ENCODE measurements at places on chromosomes 6 and 20.

GRCh38 chr6:163588220-163588919, 173.9 kb downstream of the QKI start:
- no peak for DNase-seq

DNA sequence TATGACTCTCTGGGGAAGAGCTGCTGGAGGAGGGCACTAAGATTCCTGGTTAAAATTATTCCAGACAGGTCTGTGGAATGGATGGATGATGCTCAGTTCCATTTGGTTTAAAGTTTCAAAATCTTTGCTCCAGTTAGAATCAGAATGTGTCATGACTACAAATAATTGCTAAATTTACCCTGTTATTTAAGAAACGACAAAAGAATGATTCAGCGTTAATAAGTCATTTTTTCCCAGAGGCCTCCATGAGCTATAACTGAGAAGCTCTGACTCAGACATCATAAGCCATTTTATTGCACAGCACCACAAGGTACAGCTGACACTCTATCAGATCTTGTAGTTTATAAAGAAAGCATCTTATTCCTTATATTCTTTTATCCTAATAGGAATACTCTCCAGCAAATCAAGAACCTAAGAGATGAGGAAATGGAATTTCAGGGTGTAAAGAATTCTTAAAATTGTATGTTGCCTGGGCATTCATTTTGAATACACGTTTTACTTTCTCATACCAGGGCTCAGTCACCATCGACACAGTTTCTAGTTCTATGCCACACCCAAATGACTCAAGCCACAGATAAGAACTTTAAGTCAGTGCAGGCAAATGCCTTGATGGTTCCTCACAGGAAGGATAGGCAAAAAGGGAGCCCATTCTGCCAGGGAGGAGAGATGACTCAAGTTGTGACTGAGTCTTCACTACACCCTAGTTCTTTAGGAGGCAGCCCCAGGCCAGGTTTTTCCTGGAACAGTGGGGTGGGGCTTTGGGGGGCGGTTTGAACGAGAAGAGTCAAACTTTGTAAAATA, 636.0 kb downstream of the MMUT start:
- no peak for DNase-seq

DNA sequence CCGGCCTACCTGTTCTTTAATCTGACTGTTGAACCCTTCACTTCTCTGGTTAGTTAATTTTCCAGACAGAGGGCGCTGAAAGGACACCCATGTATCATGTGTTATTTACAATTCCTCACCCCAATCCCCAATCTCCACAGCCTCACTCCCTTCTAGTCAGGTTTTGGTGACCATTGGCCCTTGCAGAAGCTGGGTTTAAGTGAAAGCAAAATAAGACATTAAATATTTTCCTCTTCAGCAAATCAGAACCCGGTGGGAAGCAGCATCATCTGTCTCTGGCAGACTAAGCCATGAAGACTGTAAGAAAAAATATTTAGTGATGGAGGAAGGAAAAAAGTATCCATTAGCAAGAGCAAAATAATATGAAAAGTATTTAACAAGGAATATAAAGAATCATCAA, 9.4 kb upstream of the HLA-DQA1 start:
- DNase-seq, result peak; percentile 53

DNA sequence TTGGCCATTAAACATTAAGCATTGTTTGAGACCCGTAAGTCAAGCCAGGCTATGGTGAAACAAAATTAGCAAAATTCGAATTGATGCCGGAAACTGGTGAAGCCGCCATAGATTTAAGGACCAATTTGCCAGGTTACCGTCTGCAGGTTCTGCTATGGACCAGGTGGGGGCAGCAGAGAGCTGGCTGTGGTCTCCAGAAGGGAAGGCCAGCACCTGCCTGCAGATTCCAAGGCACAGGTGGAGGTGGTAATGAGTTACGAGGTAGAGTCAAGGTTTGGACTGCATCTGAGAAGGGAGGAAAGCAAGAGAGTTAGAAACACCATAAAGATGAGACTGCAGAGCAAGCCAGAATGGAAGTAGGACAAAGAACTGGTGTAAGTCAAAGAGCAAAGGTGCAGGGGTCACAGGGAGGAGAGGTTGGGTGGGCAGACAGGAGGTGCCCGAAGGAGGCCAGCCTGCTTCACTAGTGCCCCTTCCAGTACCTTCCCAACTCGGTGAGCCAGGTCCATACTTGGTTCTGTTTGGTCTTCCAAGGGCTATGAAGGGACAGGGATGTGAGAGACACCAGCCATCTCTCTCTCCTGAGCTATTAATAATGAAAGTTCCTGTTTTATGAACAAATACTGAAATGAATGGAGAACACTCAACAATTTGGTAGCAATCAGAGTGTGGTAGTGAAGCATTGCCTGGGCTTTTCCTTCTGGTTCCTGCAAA, 131.6 kb upstream of the ESR1 start:
- DNase-seq, result peak; percentile 58

GRCh38 chr6:17227403-17227802, 53.8 kb upstream of the RBM24 start:
- no peak for DNase-seq

DNA sequence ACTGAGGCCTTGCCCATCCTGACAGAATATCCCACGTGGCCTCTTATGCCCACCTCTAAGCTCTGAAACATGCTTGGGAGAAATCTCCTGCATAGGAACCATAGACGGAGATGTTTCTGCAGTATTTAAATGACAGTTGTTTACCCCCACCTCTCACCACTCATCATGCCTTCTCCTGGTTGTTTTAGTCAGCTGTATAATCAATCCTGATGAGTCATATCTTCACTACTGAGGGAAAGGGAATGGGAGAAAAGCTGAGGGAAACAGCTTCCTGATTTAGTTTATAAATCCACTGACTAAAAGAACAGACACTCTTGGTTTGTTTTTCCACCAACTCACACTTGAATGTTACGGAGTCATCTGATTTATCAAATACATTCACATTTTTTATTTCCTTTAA, 113.2 kb upstream of the TENT5A start:
- DNase-seq, result no peak

- no peak for DNase-seq
These were observed 31.9 kb upstream of the TCP11 start for GRCh38 chr6:35173044-35173426.

DNA sequence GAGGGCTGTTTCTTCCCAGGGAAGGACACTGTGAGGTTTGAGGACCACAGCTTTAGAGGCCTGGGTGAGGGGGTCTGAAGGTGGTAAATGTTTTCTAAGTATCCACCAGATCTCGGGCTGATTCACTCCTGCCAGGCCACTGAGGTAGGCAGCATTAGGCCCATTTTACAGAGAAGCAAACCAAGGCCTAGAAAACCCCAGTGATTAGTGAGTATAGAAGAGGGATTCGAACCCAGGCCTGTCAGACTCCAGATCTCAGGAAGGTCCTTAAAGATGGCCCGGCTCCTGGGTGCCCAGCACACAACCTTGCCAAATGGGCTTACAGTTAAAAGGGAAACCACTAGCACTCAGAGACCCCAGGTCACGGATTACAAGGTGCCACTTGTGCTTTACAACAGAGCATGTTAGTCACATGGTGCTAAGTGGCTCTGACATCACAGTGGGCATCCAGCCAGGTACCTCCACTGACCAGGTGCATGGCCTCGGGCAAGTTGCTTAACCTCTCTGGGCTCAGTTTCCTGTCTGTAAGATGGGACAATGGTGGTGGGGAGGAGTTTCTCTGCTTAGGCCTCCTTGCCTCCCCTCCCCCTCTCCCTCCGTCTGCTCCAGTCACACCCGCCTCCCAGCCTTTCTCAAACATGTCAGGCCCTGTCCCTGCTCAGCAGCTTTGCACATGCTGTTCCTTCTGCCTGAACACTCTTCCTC, 18.8 kb upstream of the SIRPA start:
- no peak for DNase-seq

GRCh38 chr20:46307139-46307998, 929 bp downstream of the CDH22 start:
- peak; percentile 74 for DNase-seq

DNA sequence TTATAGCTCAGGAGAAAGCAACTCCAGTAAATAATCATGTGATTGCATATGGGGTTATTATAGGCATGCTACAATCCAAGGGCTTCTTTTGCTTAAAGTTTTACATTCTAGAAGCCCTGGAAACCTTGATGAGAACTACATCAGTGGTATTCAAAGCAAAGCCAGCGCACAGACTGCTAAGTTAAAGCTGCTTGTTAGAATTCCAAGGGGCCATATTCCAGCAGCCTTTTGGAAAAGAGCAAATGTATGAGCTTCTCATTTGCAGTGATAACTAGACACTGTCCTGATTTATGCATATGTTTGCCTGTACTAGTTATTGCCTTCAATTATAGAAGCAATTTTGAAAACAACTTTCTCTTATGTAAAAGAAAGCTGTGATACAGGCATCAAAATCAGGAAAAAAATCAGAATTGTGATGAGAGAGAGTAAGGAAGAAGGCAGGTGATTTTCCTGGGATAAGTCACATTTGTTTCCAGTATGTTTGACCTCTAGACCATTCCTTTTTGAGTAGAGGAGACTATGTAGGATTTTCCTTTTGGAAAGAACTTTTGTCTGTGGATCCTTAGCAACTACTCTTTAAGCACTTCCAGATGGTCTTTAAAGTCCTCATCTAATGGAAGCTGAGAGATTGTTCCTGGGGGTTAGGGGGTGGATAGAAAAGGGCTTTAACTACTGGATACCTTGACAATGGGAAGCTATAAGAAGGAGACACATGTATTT, 159.2 kb downstream of the PLCB4 start:
- DNase-seq, result no peak

DNA sequence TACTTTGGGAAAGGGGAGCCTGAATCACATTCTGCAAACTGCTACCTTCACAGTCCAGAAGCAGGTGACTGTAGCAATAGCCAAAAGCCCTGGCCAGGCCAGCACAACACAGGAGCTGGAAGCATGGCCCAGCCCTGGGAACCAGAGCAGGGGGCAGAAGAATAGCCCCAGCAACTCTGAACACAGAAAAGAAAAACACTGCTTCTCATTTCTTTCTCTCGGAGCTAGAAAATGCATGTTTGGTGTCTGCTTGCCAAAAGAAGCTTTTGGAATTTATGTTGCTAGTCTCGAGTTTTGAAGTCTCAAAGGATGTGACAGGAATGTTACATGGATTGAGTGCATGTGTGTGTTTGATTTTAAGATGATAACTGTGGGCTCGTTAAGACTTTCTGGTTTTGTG, 79.8 kb upstream of the SCAF8 start:
- no peak for DNase-seq

- DNase-seq, result no peak
These were observed 129.8 kb downstream of the HDGFL1 start for GRCh38 chr6:22699151-22699550.

- no peak for DNase-seq
These were observed 425.9 kb upstream of the RNF217 start for GRCh38 chr6:124536157-124536841.

DNA sequence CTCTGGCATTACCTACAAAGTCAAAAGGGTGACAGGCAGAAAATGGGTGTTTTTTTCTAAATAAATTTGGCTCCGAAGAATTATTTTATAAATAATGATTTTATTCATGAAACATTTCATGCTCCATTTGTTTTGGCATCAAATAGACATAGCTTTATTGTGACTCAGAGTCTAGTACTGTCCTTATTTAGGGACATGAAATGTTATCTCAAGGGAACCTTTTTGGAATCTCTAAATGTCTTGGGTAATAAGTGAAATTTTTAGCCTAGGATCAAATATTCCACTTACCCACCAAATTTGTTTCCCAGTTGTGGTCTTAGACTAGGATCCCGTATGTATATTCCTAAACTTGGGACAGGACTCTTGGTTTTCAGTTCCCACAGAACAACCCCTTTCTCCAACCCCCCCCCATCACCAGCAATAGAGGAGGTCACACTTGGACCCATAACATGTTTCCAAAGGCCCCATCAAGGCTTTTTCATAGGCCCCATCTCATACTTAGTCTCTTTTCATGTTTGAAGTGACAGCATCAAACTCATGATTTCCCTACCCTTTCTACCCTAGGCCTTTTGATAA, 81.8 kb downstream of the JAG1 start:
- no peak for DNase-seq

DNA sequence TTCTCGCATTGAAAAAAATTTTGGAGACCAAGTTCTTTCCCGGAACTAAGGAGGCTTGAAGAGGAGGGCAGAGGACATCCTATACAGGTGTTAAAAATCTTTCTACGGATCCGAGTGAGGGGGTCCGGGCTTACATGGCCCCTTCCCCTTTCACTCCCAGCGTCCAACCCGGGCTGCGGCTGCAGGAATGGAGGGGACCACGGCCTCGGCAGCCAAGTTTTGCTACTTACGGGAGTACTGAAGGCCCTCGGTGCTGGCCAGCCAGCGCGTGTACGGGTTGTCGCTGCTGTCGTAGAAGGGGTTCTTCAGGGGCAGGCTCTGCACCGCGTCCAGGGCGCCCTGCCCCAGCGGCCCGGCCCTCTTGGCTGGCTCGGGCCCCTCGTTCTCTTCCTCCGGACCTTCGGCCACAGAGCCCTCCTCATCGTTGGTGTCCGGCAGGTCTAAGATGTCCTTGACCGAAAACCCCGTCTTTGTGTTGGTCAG, 642 bp downstream of the NKX2-2 start:
- no peak for DNase-seq

DNA sequence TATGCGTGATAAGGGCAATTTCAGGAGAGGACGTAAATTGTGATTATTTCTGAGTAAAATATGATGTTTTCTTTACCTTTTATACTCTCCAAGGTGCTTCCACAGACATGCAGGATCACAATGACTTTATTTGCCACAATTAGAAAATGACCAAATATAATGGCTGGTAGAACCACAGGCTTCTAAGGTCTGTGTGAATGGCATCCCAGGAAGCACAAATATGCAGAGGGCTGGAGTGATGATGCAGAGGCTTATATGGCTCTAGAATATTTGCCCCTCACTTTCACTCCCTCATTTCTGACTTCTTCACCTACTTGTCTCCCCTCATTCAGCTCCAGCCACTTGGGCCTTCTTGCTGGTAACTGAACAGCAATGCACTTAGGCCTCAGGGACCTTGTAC, 502.1 kb upstream of the MAP3K7 start:
- no peak for DNase-seq

DNA sequence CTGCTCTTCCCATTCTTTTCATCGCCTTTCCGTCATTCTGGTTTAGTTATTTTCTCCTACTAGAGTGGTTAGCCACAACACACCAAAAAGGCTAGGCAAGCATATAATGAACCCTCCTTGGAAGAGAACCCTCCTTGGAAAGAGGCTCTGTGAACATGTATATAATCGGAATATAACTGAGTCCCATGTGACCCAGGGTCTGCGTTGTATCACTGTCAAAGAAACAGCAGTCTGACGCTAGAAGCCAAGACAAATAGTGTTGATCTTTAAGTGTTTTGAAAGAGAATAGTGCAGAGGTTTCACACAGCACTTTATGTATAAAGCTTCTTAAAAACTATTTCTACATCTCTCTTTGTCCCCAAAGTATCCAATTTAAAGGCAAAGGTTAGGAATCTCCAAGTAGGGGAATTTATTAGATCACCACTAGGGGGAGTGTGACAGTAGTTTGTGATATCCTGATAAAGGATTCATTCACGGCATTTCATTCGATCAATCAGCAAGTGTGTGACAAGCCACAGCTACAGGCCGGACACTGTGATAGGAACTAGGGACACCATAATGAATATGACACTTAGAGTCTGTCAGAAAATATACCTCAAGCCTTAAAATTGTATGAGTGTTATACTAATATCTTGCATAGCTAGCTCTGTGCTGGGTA, 395.3 kb downstream of the CD109 start:
- no peak for DNase-seq
